ENCODE measurements at places on chromosomes 2 and 18. TPM values are rescaled to one million over a fixed set of nuclear protein-coding genes. Genes with fewer than 3 reads are reported as not detected.

DNA sequence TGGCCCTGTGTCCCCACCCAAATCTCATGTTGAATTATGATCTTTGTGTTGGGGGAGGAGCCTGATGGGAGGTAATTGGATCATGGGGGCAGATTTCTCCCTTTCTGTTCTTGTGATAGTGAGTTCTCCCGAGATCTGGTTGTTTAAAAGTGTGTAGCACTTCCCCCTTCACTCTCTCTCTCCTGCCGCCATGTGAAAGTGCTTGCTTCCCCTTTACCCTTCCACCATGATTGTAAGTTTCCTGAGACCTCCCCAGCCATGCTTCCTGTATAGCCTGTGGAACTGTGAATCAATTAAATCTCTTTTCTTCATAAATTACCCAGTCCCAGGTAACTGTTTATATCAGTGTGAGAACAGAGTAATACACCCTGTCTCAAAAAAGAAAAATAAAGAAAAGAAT is 25.5 kb downstream of the LRRFIP1 start:
- DNase-seq, result no peak

- no peak for DNase-seq
Measured at GRCh38 chr2:145190031-145190703, 670.2 kb upstream of the ZEB2 start.

DNA sequence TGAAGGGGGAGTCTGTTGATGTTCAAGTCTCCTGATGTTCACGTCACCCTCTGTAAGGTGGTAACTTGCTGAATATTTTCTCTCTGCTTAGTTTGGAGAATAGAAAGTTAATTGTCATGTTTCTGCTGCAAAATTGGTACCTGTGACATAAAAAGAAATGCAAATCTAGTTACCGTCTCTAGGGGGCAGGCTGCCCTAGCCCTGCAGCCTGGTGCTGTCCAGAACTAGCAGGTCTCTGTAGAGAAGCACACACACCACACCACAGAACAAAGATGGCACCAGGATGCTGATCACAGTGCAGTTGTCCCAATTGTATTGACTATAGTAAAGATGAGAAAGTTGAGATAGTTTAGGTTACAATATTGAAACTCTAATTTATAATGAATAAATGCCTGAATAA is 47.0 kb downstream of the SLC9A4 start:
- DNase-seq, result no peak

DNA sequence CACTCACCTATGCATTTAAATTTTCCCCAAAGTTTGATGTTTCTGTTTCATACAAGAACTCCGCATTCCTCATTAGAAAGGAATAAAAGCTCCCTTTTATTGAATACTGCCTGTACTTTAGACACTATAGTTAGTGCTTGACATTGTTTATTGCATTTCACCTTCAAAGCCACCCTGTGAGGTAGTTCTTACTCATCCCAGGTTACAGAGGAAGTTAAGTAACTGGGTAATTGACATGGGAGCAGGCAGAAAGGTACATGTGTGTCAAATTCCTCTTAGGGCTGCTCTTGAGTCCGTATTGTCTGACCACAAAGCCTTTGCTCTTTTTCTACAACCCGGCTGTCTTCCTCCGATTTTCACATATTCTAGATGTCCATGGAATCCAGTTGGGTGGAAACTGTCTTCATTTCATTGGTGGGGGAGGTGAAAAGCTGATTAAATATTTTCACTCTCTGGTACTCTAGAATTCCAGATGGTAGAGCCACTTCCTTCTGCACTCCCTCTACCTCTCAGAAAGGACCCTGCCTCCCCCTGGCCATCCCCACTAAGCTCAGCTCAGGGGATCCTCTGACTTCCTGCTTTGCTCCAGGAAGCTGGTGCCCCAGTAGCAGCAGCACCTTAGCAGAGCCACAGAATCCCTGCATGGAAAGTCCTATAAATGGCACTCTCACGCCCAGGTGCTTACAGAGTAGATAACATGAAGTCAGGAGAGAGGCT is 319.2 kb downstream of the LRATD1 start:
- no peak for DNase-seq

- no peak for DNase-seq
Measured at GRCh38 chr2:73850009-73850408, 21.2 kb downstream of the STAMBP start.

DNA sequence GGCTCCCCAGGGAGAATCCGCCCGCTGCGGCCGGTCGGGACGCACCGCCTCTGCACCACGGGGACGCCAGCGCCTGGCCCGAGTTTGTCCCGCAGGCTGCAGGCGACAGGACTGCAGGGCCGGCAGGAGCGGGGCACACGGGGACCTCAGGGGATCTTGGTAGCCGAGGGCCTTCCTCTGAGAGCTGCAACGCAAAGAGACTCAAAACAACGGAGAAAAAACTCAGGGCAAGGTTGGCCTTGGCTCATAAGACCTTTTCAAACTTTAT is 79.7 kb downstream of the ARHGEF4 start:
- DNase-seq, result no peak

DNA sequence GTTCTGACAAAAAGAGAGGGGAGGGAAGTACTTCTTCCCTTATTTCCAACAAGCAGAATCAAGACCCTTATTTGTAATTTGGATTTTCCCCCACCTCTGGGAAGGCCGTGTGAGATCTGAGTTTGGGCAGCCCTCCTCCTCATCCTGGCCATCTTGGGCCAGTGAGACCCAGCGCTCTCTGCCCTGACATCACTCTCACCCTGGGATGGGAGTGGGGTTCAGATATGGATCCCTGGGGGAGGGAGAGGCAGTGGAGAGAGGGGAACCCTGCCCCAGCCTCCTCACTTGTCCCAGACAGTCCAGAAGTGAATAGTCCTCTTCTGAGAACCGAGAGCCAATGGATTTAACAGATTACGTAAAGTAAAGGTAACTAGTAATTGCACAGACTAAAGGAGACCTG is 64.5 kb downstream of the DYSF start:
- DNase-seq, result no peak

GRCh38 chr2:71299507-71299906 is 32.1 kb upstream of the ZNF638 start:
- DNase-seq, result peak; percentile 7

- DNase-seq, result no peak
Measured at GRCh38 chr18:62073461-62074281, 113.2 kb downstream of the PIGN start.

DNA sequence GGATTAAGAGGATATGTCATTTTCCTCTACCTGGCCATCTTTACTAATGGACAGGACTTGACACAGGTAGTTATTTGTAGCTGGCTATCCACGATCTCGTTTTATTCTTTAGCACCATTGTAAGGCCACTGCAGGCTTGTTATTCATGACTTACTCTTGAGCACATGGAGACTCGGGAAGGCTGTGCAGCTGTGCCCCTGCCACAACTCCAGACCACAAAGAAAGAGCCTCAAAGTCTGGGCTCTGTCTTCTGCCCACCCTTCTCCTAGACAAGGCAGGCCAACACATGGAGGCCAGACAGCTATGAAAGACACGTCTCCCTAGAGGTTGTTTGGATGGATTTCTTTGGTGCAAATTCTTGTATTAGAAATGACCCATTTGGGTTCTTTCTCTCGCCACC is 133.8 kb downstream of the NAPG start:
- no peak for DNase-seq

GRCh38 chr2:63903003-63903402 is 61.3 kb downstream of the UGP2 start:
- no peak for DNase-seq

DNA sequence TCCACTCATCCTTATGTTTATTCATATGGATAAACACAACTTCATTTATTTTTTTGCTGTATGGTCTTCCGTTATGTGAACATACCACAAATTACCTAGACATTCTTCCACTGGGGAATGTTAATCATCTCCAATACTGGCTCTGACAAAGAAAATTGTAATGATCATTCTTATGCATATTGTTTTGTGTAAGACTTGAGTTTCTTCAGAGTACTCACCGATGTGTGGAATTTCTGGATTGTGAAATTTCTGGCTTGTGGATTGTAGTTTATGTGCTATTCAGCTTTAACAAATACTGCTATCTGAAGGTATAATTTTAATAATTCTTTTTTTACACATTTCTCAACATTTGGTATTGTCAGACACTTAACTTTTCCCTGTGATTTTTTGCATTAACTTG is 212.2 kb upstream of the THUMPD2 start:
- DNase-seq, result no peak

DNA sequence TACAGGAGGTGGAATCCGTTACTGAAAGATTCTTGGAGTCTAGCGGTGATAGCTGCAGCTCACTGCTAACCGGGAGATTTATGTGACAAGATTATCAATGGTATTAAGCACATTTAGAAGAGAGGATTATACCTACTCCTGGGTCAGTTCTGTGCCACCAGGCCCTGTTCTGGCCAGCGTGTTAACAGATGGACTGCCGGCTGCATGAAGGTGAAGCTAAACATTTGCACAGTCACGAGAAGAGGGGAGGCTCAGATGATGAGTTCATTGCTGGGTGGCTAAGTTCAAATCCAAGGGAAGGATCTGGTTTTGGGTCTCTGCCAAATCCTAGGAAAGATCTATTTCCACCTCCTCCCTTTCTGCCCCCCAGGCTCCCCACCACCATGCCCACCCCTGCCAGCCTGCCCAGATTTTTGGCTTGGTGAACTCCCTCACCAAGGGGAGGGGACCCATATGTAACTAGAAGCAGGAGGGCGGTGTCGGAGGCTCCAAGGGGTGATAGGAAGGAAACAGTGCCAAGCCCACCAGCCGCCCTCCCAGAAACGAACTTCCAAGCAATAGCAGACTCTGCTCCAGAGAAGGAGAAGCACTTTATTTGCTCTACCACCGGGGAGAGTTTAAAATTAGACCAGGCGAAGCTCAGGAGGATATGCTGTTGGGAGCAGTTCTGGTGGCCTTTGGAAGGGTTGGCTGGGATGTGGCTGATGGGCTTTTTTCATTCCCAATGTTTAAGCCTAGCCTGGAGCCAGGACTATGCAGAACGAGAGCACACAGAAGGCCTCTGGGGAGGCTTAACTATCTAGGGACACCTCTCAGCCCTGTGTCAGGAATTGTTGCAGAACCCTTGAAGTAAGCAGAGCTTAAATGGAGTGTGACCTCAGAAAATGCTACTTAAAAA is 200.5 kb downstream of the KLHL29 start:
- no peak for DNase-seq

- no peak for DNase-seq
Measured at GRCh38 chr2:140658760-140659692, 1471.8 kb downstream of the LRP1B start.

DNA sequence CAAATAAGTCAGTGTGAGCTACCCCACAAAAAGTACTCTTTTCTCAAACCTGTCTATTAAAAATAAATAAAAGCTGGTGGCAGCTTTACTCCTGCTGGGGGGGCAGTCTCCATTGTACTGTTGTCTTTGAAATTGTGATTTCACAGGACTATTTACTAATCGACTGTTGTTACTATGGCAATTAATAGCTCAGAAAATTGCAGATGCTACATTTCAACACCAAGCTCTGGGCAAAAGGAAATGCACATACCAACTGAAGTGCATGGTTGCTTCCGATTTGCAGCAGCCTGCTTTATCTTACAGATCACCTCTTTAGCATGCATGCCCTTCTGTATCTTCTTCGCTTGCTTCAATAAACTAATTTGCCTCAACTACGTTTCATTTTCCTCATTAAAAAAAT is 117.6 kb upstream of the DAPL1 start:
- peak; percentile 43 for DNase-seq

DNA sequence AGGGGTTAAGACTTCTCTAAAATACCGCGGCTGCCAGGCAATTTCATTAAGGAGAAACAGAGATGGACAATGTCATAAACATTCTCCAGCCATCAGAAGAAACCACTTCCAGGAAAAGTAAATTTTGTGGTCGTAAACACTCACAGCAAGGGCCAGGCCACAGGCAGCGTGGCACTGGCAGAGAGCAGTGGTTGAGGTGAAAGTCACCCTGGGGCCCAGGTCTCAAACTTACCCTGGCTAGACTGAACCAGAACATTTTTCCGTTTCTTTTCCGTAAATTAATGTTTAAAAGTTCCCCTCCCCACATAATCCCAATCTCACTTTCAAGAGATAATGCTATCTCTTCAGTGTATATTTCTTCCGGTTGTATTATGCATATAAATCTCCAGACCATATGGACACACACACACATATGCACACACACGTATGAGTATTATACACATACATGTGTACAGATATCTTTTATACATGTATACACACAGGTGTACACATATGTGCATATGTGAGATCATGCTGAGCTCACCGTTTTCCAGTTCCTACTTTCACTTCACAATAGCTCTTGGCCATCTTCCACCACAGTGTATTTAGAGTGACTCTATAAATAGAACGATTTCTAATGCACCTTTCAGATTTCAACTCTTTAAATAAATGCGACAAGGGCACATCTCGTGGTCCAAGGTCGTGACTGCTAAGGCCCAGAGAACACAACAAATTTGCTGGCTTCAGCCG is 90.1 kb downstream of the MALT1 start:
- no peak for DNase-seq

DNA sequence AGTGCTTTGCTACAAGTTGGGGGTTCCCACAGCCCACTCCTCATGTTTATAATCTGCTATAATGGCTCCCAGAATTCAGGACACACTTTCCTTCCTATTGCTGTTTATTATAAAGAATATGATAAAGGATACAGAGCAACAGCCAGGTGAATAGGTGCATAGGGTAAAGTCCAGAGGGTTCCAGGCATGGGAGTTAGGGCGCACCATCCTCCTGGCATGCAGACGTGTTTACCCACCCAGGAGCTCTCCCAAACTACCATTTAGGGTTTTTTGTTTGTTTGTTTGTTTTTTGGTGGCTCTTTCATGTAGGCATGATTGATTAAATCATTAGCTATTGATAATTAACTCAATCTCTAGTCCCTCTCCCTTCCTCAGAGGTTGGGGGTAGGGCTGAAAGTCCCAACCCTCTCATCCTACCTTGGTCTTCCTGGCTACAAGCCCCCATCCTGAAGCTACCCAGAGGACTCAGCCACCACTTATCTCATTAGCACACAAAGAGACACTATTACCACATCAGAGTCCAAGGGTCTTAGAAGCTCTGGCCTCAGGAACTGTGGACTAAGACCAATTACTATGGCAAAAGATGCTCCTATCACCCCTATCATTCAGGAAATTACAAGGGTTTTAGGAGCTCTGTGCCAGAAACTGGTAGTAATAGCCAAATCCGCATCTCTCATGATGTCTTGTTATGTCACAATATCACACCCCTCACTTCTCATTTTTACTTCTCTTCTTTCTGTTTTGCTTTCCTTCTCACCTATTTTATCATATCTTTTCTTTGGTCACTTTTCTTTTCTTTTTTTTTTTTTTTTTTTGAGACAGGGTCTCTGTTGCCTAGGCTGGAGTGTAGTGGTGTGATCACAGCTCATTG is 154.9 kb upstream of the TTC39C start:
- no peak for DNase-seq

- DNase-seq, result no peak
Measured at GRCh38 chr18:5891184-5891853, 4.0 kb downstream of the TMEM200C start.

DNA sequence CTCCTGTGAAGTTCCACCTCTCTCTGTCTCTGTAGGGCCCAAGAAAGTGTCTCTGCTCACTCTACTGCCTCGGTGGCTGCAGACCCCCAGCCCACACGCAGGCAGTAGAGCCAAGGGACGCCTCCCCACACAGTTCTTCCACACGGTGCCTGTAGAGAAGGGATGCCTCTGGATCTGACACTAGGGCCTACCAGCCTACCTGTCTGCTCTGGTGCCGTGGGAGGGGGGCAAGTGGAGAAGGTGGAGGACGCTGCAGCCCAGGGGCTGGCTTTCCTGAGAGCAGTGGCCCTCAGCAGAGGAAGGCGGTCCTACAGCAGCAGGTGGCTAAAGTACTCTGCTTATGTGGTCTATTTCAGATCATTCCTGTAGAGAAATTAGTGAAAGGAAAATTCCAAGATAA is 9.0 kb upstream of the TMEM214 start:
- DNase-seq, result no peak

Gene INPP5D
- polyA plus RNA-seq, result 12.8 TPM

Gene DPYSL5
- polyA plus RNA-seq, result 0.24 TPM

Gene SOX11
- polyA plus RNA-seq, result 41.6 TPM

Gene ARID5A
- polyA plus RNA-seq, result 6.7 TPM

Gene IL1RL1
- 0.28 TPM for polyA plus RNA-seq

Gene RAX
- polyA plus RNA-seq, result not detected
